A549 treated with dexamethasone at 1 μM for 4 hours (cell line): ENCODE measurements at places on chromosomes 5 and 9. TPM values are rescaled to one million over a fixed set of nuclear protein-coding genes. Genes with fewer than 3 reads are reported as not detected.

Gene MAST4
- total RNA-seq = 1.0 to 2.1 TPM (median 1.3 TPM) in 5 replicates

Gene NPR3
- 15.7 to 18.8 TPM (median 16.9 TPM) in 5 replicates for total RNA-seq

Gene PRR16
- total RNA-seq = 0.13 to 0.14 TPM in 2 of 5 replicates, not detected in the others

Gene MELK
- 71.7 to 81.6 TPM (median 74.9 TPM) in 5 replicates for total RNA-seq

Gene PGM5
- total RNA-seq = 0.06 TPM in 1 of 5 replicates, not detected in the others

Gene FBN2
- total RNA-seq = 13.1 to 25.2 TPM (median 22.5 TPM) in 5 replicates

Gene F12
- 14.4 to 21.3 TPM (median 19.4 TPM) in 5 replicates for total RNA-seq

Gene ZBED3
- 3.5 to 4.4 TPM (median 4.1 TPM) in 5 replicates for total RNA-seq

Gene SPINK1
- total RNA-seq = 0.54 to 1.4 TPM (median 0.82 TPM) in 5 replicates

Gene WDR38
- 0.07 to 0.28 TPM (median 0.16 TPM) in 4 of 5 replicates, not detected in the other for total RNA-seq

Gene BTNL9
- 0.67 to 1.2 TPM (median 1.0 TPM) in 5 replicates for total RNA-seq

Gene PHF24
- 0.08 to 0.19 TPM (median 0.14 TPM) in 5 replicates for total RNA-seq

Gene PCDHGB4
- 0.50 to 1.2 TPM (median 0.97 TPM) in 5 replicates for total RNA-seq

Gene TAF11L11
- 0.07 to 0.25 TPM (median 0.15 TPM) in 4 of 5 replicates, not detected in the other for total RNA-seq
